ENCODE measurements at places on chromosomes 1 and 21.

GRCh38 chr1:180527101-180527669 is 24.8 kb upstream of the ACBD6 start:
- DNase-seq, result no peak

GRCh38 chr1:9960706-9961562 is 17.7 kb downstream of the NMNAT1 start:
- no peak for DNase-seq

GRCh38 chr1:207026104-207026534 is 6.4 kb downstream of the C1orf116 start:
- DNase-seq, result no peak

GRCh38 chr1:182599339-182599738 is 4.8 kb downstream of the RGS16 start:
- no peak for DNase-seq

DNA sequence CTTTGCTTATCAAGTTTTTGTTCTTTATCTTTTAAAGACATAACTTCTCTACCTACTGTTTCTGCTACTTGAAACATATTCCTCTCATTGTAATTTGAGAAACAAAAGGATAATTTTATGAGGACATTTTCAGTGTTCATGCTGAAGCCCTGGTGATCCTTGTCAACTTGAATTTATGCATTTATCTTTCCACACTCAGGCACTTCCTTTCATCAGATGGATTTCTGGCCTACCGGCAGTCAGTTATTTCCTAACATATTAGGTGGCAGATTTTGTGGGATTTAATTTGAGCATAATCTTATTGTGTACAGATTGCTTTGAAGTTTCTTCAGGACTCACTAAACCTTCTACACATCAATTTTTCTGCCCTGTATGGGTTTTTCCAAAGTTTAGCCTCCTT is 75.0 kb downstream of the RGL1 start:
- no peak for DNase-seq

DNA sequence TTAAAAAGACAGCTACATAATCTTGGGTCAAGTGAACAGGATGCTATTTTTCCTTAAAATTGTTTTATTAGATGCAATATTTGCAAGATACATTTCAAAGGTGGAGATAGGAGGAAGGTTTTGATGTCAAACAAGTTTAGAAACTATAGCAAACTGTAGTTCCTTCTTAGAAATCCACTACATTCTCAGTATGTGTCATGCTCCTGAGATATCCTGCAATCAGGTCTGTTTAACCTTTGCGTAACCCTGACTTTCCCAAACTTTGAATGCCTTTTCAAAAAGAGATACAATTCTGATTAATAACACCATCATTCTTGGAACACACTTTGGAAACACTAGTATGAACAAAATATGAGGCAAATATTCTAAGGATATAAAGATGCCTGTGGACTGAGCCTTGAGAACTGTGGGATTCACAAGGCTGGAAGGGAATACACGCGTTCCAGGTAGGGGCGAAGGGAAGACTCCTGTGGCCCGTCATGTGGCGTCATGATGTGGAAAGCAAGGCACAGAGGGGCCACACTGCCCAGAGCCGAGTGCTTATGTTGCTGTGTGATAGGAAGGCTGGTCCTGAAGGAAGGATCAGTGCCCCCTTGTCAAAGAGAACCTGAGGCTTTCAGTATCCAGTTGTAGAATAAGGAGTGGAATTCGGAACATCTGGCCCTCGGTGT is 19.6 kb upstream of the TARBP1 start:
- DNase-seq, result no peak

DNA sequence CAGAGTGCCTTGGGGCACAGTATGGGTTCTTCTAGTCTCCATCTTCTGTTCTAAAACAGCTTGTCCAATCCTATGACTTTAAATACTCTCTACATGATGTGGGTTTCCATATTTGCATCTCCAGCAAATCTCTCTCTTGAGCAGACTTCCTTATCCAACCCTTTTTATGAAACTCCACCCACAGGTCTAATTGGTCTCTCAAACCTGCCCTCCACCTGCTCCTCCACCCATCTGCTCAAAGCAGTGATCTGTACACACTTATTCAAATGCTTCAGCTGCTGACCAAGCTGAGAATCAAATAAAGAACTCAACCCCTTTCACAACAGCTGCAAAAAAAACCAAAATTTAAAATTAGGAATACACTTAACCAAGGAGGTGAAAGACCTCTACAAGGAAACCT is 11.5 kb downstream of the MCOLN2 start:
- DNase-seq, result no peak

GRCh38 chr1:50959303-50959912 is 659 bp downstream of the FAF1 start:
- no peak for DNase-seq

- no peak for DNase-seq
These were observed 12.7 kb upstream of the ERVH48-1 start for GRCh38 chr21:42937960-42938605.

- no peak for DNase-seq
These were observed 109.6 kb upstream of the ZNF678 start for GRCh38 chr1:227453631-227454355.

DNA sequence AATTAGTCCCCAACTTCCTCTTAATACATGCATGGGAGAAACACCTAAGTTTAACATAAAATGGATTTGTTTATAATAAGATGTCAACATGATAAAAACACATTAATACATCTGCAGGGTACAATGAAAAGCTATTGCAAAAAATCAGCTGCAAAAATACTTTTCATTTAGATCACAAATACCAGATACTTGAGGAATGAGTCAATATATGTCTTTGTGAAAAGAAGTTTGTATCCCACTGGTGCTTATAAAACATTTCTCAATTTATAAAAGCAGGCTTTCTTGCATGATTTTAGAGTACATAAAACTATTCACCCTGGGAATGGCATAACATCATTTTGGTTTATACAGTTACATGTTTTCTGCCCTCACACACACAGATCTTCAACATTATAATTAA is 18.6 kb upstream of the PRKAA2 start:
- DNase-seq, result no peak

- DNase-seq, result peak; percentile 25
These were observed 116.3 kb downstream of the DAB1 start for GRCh38 chr1:57307392-57308170.

- DNase-seq, result no peak
These were observed 449.6 kb downstream of the GPATCH2 start for GRCh38 chr1:217181176-217181746.
